ENCODE measurements at places on chromosomes 1 and 21.

DNA sequence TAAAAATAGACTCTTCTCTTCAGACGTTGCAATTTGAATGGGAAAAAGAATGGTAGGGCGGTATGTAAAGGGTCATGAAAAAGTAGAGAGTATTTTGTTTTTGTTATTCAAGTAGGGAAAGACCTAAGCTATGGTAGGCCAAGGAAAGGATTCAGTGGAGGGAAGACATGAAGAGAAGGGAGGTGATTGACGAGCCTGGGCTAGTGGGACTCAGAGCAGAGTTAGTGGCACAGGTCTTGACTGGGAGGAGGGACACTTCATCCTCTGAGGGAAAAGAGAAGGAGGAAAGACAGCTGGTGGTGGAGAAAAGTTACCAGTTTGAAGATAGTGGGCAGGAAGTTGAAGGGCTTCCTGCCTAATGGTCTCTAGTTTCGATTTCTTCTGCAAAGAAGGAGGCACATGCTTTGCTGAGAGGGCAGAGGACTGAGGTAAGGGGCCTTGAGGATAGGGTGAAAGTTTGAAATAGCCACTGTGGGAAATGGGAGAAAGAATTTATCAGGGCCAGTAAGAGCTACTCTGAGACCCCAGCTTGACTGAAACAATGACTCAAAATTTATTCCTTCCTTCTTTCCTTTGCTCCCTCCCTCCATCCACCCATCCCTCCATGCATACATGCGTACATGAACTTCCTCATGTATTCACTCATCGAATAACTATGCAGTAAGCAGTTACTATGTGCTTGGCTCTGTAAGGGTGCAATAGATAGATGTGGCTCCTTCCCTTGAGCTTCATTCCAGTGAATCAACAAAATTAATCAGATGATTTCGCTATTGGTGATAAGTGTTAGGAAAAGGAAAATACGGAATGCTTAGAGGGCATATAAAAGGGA, 4.2 kb downstream of the CD48 start:
- DNase-seq = no peak

GRCh38 chr1:51950701-51951100, 39.8 kb downstream of the RAB3B start:
- no peak for DNase-seq

- no peak for DNase-seq
Observed at GRCh38 chr21:40272037-40272436, 404.8 kb downstream of the PCP4 start.

DNA sequence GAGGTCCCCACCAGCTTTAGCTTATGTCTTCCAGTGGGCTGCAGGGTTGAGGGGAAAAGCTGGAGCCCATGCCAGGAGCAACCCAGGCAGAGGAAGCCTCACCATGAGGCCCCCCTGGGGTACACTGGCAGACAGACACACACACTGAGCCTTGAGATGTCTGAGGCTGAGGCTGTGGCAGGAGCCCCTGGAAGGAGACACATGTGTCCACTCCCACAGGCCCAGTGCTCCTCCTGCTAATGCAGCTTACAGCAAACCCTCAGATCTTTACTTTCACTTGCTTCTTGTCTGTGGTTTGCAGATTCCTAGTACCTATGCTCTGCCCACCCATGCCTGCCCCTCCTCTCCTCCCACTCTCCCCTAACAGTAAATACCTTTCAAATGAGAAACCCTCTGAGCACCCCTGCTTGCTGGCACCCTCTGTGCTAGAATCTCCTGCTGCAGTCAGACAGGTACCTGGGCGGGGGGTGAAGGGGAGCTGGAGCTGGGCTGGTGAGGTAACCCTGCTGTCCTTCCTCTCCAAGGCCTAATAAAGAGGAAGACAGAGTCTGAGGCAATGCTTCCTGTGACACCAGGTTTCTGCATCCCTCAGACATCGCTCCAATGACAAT, 63.4 kb upstream of the NEK2 start:
- no peak for DNase-seq

GRCh38 chr1:6003568-6004411, 11.6 kb upstream of the NPHP4 start:
- DNase-seq = no peak

- no peak for DNase-seq
Observed at GRCh38 chr1:231027136-231027925, 12.7 kb downstream of the FAM89A start.

GRCh38 chr1:200753650-200754198, 15.0 kb downstream of the CAMSAP2 start:
- no peak for DNase-seq

- no peak for DNase-seq
Observed at GRCh38 chr1:52880206-52880605, 37.6 kb downstream of the ZYG11A start.

- no peak for DNase-seq
Observed at GRCh38 chr1:31241321-31241720, 1.6 kb upstream of the NKAIN1 start.

DNA sequence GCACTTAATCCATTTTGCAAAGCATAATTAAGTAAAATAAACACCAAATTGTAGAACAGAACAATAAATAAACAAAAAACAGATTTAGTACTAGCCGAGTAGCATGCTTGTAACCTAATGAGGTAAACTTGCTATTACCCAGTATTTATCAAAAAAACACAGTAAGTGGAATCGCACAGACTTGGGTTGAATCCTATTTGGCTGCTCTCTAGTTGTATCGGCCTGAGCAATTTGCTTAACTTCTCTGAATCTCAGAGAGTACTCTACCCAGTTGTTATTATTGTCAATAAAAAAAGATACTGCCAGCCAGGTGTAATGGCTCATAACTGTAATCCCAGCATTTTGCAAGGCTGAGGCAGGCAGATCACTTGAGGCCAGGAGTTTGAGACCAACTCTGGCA, 664.3 kb downstream of the ADGRL2 start:
- no peak for DNase-seq

- DNase-seq = peak; percentile 82
Observed at GRCh38 chr1:174682419-174683008, 234.8 kb downstream of the GPR52 start.

DNA sequence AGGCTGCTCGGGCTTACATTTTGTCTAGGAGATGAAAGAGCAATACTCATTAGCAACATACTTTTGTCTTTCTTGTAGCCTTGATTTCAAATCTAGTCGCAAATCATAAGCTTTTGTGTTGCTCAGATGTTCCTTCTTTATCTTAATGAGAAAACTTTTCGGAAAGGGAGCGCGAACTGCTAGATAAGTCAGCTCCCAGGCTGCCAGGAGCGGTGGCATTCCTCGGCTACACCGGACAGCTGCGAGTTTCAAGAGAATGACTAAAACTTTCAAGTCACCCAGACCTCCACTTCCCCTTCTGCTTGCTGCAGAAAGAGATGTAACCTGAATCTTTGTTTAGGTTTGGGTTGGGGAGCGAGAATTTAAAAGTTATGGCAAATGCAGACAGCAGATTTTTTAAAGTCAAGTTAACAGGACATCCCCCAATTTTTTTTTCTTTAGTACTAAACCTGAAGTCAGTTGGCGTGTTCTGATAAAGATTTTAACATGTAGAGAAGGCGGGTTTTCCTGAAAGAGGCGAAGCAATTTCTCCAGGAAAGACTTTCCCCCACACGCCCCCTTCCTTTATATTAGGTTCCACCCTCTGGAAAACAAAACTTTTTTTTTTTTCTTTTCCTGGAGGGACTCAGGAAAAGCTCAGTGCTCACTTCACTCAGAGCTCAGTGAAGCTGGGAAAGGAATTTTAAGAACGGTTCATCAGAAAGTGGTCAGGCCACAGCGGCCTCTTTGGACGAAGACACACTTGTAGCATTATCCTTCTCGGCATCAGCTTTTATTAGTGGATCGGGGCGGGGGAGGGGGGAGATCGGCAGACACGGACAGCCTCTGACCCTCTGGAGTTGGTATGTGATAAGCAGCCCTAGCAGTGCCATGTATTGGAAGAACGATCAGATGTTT, at the start of gene LHX8:
Gene LHX8, plus strand, starts transcription at position 639 of the 897 bp plus-strand sequence. CDS start 2,227 bp downstream, outside the sequence.
- DNase-seq = no peak

DNA sequence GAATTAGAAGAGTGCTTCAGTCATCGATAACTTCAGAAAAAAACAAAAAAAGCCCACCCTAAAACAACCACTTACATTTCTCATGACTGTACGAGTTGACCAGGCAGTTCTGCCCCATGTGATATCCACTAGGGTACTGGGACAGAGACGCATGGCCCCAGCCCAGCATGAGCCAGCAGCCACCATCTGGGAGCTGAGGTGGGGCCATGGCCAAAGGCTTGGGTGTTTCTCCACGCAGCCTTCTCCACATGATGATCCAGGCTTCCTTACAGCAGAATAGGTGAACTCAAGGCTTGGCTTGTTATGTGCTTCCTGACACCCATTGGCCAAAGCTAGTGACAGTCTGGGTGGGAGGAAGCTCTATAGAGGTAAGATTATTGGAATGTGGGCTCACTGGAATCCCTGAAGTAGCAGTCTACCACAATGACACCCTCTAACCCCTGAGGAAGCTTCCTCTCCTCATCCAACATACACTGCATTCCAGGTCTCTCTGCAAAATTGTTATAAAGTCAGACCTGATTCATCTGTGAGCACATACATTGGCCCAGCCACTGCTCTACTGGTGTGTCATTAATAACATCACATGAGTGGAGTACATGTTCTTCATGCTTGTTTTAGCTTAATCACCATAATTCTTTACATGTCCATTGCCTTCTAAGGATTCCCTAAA, 66.3 kb upstream of the NTPCR start:
- DNase-seq = no peak

- DNase-seq = no peak
Observed at GRCh38 chr1:1832820-1833219, 54.5 kb upstream of the NADK start.

- peak; percentile 67 for DNase-seq
Observed at GRCh38 chr1:230167419-230167852, 100.4 kb downstream of the GALNT2 start.

DNA sequence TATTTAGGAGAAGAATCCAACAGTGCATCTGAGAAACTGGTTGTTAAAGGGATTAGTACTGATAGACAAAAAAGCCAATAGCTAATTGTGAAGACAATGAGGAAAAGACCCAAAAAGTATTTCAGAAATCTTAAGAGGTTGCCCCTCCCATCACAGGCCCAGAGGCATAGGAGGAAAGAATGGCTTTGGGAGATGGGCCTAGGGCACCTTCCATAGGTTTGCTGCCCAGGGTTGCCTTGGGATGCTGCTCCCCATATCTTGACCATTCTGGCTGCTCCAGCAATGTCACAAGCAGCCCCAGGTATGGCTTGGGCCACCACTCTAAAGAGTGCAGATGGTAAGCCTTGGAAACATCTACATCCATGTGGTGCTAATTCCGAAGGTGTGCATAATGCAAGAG, 68.7 kb upstream of the CD5L start:
- no peak for DNase-seq

DNA sequence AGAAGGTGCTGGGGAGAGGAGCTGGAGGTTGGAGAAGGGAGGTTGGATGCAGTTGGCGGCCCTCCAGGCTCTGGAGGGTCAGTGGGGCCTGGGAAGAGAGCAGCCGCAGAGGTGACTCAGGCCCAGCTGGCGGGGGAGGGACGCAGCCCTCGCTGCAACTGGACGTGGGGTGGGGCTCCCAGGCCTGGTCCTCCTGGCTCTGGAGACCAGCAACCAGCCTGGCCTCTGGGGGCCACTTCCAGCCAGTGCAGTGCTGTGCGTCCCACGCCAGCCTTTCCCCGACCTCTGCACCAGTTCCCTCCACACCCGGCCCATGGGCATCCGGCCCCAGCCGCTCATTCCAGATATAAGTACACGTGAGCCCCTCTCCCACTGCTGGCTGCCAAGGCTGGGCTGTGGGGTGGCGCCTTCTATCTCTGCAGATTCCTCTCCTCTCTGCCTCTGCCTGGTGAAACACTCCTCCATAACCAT, 38.0 kb upstream of the COL18A1 start:
- peak; percentile 98 for DNase-seq

GRCh38 chr1:29271724-29272123, 35.4 kb downstream of the PTPRU start:
- peak; percentile 72 for DNase-seq

DNA sequence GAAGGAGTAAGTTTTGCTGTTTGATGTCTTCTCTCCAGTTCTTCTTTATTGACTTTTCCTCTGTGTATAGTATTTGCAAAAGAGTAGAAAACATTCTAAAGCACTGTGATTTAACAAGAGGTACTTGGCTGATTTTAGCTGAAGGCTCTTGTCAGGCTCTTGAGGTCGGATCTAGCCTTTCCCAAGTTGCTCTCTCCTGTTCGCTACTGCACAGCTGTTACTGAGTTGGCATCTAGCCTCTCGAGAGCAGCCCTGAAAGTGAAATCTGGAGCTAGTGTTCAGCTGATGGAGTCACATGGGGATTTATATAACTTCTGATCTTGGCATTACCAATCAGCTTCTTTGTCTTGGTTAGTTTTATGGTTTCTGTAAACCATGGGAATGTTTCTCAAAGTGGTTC, 193.1 kb downstream of the RYR2 start:
- no peak for DNase-seq
